ENCODE measurements at places on chromosomes 12 and 14. TPM values are rescaled to one million over a fixed set of nuclear protein-coding genes. Genes with fewer than 3 reads are reported as not detected.

Gene OTUB2
- not detected for total RNA-seq

Gene E2F7
- 0.14 TPM for total RNA-seq

Gene RIPK3
- total RNA-seq, result 18.9 TPM

Gene HCAR2
- 0.19 TPM for total RNA-seq

Gene TSHR
- total RNA-seq, result not detected

Gene EMP1
- 9.1 TPM for total RNA-seq

Gene KLHL33
- 0.19 TPM for total RNA-seq

Gene AQP2
- not detected for total RNA-seq

Gene HOXC9
- total RNA-seq, result not detected

Gene GUCY2C
- not detected for total RNA-seq

Gene BAZ2A
- 211 TPM for total RNA-seq

Gene KRT77
- total RNA-seq, result 0.11 TPM

Gene HRK
- total RNA-seq, result not detected

Gene KRT81
- total RNA-seq, result not detected

Gene STYK1
- not detected for total RNA-seq

Gene KRT85
- total RNA-seq, result not detected

Gene FOXN4
- total RNA-seq, result not detected

Gene GALNT6
- total RNA-seq, result 10.2 TPM
